Activated CD8-positive, alpha-beta memory T cell treated with anti-CD3 and anti-CD28 coated beads for 1 hour (primary cell): ENCODE measurements at places on chromosomes 5 and 9.
A peak's percentile ranks its signal among the peaks of the same experiment; 100 is the strongest.

DNA sequence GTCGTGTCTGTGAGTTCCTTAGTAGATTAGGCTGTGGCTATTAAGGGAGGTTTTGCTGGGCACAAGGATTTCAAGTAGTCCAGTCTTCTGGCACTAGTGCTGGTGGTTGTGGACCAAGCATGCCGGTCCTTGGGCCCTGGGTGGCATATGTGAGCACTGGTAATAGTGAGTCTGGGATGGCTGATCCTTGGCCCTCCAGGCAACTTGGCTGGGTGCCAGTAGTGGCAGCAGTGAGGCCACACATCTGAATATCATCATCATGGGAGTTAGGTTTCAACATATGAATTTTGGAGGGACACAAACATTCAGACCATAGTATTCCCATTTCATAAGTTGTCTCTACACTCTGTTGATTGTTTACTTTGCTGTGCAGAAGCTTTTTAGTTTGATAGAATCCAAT is 25.3 kb upstream of the APBA1 start:
- no peak for DNase-seq

GRCh38 chr9:82532504-82533180 is 530.3 kb downstream of the RASEF start:
- no peak for DNase-seq

- no peak for DNase-seq
Measured at GRCh38 chr5:756865-757345, 27.6 kb downstream of the ZDHHC11B start.

- DNase-seq, result no peak
Measured at GRCh38 chr5:63408984-63409383, 553.3 kb downstream of the HTR1A start.

GRCh38 chr5:139492700-139493192 is 10.2 kb upstream of the STING1 start:
- DNase-seq, result no peak

GRCh38 chr5:58156973-58157701 is 302.7 kb downstream of the PLK2 start:
- DNase-seq, result no peak

DNA sequence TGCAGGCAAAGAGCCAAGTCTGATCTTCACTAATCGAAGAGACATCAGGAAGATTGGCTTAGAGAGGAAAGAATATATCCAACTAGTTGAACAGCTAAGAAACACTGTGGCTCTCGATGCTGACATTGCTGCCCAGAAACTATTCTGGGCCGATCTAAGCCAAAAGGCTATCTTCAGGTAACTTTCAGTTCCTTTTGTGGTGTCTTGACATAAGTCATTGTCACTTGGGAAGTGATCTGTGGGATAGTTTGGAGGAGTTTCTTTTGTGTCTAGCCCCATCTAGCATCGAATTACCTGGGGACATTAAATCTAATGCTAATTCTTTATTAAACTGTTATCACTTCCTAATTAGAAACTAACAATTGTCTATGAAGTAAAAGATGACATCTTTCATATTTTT is 24.0 kb downstream of the VLDLR start:
- DNase-seq, result no peak

DNA sequence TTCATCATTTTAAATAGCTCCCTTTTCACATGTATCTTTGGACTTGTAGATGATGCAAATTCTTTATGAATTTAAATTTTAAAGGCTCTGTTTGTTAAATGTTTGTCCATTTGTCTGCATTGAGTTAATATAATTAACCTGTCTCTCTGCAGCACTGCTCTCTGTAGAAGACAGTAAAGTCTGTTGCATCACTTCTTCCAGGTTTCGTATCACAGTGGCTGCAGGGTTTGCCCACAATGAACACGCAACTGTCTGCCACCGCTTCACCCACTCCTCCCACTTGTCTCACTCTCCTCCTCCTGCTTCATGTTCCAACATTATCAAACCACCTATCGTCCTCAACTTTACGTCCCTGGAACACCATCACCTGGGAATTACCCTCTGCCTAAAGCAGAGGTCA is 231.3 kb upstream of the SLC30A5 start:
- DNase-seq, result no peak

GRCh38 chr5:132760601-132761317 is 13.5 kb downstream of the CCNI2 start:
- no peak for DNase-seq

DNA sequence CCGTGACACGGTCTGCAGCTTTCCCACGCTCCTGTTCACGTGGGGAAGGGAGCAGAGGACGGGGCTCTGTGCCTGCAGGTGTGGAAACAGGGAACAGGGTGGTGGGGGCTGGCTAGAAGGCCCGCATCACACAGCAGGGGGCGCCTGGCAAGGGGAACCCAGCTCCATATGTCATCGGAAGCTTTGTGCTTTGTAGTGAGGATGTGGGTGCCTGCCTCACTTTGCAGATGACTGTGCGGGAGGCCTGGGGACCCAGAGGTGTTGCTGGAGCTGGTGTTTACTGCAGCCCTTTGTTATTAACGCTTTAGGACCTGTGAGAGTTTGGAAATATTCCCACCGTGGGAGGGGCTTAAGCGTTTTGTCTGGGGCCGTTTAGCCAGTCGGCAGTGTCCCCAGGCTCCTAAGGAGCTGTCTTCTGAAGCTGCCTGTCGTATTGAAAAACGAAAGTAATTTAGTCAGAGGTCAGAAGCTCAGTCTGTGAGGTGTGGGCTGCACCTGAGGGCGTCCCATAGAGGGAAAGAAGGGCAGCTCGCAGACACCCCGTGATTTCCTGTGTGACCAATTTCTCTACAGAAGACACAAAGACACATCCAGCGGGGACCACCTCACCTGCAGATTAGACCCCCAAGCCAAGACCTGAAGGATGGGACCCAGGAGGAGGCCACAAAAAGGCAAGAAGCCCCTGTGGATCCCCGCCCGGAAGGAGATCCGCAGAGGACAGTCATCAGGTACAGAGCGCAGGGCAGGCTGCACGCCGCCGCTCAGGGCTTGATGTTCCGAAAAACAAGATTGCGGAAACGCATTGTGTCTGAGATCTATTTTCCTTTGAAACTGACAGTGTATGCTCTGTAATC is 9.1 kb downstream of the MAN1B1 start:
- peak; percentile 72 for DNase-seq

DNA sequence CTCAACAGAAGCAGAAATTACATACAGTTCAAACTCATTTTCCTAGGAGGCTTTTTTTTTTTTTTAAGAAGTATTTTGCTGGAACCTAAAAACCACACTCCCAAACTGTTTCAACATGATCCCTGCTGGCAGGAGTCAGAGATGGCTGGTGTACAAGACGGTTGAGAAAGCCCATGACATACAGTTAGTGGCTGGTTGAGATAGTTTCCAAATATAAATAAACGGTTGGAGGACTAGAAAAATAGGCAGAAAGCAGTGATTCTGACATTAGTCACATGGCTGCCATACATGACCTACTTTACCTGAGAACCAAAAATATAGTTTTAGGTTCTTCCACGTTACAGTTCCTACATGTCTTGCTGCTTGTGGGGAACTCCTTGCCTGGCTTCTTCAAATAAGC is 31.7 kb upstream of the BASP1 start:
- no peak for DNase-seq

GRCh38 chr9:104843644-104844240 is 79.8 kb downstream of the NIPSNAP3B start:
- no peak for DNase-seq

- no peak for DNase-seq
Measured at GRCh38 chr5:147635882-147636728, 126.2 kb upstream of the DPYSL3 start.

DNA sequence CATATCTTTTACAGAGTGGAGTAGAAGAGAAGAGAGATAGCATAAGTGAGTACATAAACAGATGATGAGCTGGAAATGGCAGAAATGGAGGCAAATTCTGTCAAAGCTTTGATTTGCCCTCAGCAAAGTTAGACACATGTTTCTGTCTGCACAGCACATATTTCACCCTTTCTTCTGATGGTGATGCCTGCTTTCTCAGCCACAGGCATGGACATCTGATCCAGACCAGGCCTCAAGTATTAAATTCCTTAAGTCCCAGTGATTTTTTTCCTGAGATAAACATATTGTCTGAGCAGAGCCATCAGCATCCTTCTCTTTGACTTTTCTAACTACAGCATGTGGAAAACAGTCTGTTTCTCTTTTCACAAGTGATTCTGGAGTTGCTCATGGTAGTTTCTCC is 409.8 kb downstream of the MAN2A1 start:
- no peak for DNase-seq
